ENCODE measurements at places on chromosomes 5 and 9.
A peak's percentile ranks its signal among the peaks of the same experiment; 100 is the strongest.

- peak; percentile 19 for DNase-seq
Measured at GRCh38 chr5:82276800-82277612, 1.1 kb downstream of the RPS23 start.

DNA sequence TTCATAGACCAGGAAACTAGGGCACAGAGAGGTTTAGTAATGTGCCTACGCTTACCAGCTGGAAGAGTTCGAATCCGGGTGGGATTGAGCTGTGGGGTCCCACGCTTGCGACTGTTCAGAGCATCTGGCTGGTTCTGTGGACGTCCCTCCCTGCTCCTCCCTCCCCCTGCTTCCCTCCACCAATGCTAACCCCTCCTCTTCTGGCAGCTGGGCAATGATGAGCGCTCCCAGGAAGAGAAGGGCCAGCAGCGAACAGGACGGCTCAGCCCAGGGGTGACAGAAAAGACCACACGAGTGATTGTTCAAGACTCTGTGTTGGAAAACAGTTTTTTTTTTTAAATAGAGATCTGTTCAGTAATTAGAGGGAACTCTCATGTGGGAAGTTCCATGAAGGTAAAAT lies 6.9 kb downstream of the FAM163B start:
- DNase-seq, result no peak

DNA sequence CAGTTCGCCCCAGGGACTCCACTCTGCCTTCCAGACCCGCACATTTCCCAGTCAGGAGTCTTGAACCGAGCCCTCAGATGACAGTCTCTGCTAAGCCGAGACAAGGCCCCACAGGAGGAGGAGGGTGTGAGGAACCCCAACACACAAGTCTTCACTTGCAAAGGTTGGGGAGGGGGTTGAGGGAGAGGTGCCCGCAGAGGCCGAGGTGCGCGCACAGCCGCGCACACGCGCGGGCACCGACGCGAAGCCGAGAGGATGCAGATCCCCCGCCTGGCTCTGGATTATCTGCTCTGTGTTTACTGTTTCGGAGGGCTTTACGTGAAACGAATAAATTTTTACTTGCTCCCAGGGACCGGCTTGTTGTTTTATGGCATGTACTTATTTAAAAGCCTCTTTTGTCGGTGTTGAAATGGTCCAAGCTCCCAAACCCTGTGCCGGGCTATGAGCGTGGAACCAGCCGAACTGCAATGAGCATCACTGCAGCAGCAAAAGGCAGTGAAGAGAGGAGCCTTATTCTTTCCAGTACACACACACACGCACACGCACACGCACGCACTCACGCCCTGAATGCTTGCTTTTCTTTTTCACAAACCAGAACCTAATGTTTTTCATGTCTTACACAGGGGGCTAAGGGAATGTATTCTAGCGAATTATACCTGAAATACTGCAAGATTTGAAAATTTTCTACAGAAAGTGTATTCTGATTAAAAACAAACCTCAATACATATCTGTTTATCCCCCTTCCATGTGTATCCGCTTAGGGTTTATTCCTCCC lies 297.7 kb downstream of the PARP8 start:
- no peak for DNase-seq

GRCh38 chr5:21236104-21236503 lies 1248.1 kb upstream of the CDH18 start:
- no peak for DNase-seq

- no peak for DNase-seq
Measured at GRCh38 chr9:126667190-126668055, 53.7 kb downstream of the LMX1B start.
